ENCODE measurements at places on chromosomes 6 and 20.

DNA sequence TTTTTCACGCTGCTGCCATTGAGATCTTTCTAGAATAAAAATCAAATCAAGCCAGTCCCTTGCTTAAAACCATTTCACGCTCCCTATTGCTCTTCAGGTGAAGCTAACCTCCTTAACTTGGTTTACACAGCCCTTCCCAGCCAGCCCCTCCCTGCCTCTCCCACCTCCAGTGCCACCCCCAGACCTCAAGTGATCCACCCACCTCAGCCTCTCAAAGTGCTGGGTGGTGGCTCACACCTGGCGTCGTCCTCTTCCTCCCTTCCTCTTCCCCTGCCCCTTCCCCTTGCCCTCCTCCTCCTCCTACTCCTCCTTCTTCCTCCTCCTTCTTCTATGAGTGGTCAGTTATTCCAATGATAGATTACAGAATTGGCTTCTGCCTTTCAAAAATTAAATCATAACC is 42.9 kb downstream of the FAM209B start:
- DNase-seq = no peak

DNA sequence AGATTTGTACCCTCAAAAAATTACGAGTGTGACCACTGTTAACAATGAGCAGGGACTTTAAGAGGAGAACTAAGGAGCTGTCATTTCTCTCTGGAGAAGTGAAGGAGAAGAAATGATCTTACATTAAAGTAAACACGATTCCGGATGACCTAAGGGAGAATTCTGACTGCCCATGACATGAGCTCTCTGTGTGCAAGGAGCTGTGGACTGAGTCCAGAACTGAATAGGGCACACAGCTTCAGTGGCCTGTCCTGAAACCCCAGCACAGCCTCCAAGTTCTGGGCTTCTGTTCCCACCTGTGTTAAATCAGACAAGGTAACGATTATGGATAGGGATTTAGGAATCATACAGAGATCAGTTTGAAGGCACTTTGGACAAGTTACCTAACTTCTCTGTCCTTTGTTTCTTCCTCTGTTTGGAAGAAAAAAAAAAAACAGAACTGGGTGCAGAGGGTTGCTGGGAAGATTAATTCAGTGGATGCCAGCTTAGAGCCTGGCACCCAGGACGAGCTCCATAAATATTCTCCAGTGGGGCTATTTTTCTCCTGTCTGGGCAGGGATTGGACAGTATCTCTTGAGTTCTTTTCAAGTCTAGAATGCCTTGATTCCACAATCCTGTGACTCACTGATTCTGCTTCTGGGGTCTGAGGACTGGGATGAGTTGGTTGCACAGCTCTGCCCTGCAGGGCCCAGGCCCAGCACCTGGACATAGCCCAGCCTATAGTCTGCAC is 65.7 kb downstream of the MRPL14 start:
- no peak for DNase-seq

- DNase-seq = peak; percentile 31
These were observed 4.3 kb downstream of the SDCBP2 start for GRCh38 chr20:1324598-1325172.

DNA sequence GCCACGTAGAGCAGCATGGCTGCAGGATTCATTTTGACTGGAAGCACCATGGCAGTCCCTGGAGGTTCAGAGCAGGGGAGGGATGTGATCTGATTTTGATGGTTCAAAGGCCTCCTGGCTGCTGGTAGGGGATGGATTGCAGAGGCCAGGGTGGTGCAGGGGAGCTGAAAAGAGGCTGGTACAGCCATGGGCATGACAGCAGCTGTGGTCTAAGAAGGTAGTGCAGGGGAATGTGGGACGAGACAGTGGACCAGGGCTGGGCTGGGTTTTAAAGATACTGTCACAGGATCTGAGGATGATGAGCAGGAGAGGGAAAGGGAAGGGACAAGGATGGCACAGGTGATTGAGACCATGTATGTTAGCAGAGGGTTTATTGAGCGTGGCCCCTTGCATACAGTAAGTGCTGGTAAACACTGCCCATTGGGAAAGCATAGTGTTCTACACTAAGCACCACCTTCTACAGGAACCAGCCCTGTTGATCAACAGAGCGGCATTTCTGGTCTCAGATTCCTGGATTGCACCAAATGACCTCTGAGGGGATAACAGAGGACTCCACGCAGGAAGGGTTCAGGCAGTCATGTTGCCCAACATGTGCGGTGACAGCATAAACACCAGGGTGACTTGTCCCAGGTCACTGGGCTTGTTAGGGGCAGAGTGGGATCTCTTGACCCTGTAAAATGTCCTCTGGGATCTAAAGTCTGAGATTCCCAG is 14.5 kb upstream of the SIRPA start:
- no peak for DNase-seq

DNA sequence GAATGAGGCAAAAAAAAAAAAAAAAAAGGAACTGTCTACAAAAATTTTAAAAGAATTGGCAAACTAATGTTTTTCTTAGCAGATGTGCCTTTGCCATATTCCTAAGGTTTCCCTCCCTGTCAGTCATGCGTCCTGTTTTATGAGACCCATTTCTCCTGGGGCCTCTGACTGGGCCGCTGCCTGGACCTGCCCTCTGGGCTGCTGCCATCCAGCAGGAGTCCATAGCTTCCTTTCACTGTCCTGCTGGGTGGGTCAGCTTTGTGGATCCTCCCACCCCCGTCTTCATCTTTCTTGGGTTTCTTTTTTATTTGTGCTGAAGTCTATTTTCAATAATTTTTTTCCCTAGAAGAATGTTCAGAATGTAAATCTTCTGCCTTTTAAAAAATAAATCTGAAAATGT is 110.8 kb upstream of the SCP2D1 start:
- no peak for DNase-seq

DNA sequence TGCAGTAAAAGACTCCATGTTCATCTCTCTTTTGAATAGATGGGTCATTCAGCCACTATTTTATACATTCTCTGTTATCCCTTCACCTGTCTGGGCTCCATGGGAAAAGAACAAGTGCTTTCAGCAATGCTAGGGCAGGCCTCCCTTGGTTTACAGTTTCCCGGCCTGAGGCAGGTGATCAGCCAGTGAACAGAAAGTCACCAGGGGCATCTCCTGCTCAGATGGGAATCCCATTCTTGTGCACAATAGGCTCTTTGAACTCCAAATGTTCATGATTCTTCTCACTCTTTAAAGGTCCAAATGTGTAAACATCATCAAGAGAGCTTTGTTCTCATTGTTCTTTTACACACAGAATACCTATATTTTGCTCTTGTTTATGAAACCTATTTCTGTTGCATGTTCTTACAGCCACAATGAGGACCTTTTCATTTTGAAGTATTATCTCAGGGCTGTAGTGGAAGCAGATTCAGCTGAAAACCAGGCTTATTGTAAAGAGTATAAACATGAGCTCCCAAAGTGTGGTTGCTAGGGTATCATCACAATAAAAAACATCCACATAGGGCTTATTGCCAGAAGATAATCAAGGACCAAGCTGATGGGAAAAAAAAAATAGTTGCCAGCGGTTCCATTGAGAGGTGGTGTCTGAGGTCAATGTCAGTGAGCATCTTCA is 267.1 kb upstream of the SGK1 start:
- no peak for DNase-seq

DNA sequence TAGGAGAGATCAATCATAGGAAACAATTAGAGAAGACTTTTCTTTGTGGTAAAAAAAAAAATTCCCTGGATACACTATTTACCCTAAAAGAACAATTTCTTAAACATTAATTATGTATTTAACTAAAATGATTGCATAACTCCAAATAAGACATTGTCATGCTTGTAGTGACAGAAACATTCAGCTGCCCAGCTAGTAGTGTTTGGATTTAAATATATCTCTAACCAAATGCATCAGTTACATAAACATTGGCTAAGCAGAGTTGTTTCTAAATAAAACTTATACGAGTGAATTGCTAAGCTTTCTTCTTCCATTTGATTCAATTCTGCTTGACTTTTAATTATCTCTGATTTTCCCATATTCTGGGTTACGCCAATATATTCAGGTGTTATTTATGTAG is 23.7 kb downstream of the MLIP start:
- no peak for DNase-seq

GRCh38 chr6:53172468-53172803 is 23.8 kb upstream of the GCM1 start:
- no peak for DNase-seq

DNA sequence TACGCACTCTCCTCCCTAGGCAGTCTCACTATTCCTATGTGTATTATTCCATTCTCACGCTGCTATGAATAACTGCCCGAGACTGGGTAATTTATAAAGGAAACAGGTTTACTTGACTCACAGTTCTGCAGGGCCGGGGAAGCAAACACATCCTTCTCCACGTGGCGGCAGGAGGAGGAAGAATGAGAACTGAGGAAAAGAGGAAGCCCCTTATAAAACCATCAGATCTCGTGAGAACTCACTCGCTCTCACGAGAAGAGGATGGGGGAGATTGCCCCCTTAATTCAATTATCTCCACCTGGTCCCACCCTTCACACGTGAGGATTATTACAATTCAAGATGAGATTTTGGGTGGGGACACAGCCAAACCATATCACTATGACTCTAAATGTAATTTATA is 61.9 kb downstream of the ECT2L start:
- no peak for DNase-seq
